ENCODE measurements at places on chromosomes 13 and 19.

DNA sequence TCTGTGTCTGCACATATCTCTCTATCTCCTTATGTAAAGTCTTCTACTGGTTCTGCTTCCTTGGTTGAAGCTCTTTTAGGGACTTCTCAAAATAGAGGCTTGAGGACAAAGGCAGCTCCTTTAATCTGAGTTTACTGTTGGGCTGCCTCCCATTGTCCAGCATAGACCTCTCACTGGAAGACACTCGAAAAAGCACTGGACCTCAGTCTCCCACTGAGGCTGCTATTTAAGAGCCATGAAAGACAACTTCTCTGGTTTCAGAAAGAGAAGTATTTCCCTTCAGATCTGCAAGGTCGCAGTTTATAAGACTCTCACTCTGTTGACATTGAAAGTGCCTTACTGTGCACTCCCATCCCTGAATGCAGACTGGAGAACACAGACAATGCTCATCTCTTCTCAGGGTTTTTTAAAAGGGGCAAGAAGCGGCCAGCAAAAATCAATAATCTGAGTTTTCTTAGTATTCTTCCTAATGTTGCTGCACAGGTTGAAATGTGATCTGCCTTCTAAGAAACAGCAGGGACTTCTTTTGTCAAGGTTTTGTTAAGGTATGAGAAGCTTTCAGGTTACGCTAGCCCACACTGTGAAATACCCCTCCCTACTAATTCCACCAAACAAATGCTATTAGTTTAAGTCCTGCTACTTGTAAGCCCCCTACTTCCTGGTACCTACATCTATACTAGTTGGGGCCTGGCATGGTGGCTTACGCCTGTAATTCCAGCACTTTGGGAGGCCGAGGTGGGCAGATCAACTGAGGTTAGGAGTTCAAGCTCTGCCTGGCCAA, 450.0 kb upstream of the SLC10A2 start:
- DNase-seq, result no peak

- no peak for DNase-seq
Observed at GRCh38 chr13:50712881-50713280, 130.6 kb downstream of the DLEU7 start.

GRCh38 chr13:43947897-43948458, 68.3 kb downstream of the LACC1 start:
- no peak for DNase-seq

DNA sequence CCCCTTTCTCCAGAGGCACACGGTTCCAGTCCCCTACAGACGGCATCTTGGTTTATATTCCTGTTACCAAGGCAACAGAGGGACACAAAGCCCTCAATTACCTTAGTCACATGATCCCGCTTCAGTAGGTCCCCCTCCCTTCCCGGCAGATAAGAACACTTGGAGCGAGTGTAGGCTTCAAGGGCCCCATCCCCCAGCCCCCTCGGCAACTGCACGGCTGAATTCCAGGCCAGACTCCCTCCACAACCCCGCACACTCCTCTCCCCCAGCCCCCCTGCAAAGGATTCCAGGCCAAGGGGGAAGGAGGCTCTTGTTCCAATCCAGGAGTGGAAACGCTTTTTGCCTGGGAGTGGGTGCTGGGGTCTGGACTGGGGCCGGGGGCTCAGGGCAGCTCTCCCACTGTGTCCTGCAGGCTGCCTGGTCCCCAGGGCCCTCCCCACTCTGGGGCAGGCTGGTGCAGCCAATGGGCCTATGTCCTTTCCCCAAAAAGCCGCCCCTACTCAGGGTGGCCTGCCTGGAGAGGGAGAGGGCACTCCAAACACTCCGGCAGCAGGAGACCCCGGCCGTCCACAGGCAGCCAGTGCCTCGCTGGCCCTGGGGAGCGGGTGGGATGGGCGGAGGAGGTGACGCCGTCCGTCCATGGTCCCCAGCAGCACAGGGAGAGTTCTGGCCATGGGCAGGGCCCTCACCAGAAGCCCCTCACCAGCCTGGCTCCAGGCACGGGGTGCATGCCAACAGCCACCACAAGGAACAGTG, 62.6 kb downstream of the MLLT1 start:
- no peak for DNase-seq

GRCh38 chr13:48094404-48094780, 512 bp downstream of the MED4 start:
- DNase-seq, result no peak

DNA sequence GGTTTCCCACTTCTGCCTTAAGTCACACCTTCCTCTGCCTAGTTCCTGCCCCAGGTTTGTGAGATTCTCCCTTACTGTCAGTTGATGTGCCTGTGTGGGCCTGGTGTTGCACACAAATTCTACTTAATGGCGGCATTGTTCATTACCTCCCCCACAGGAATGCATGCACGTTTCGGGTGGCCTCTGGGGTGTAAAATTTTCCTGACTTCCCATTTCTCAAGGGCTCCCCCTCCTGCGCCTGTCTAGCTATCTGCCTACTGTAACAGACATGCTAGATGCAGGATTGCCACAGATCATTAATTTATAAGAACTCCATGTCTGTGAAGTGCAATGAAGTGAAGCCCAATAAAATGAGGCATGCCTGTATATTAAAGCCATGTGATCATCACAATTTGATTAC, 1466.3 kb downstream of the PCDH9 start:
- no peak for DNase-seq

DNA sequence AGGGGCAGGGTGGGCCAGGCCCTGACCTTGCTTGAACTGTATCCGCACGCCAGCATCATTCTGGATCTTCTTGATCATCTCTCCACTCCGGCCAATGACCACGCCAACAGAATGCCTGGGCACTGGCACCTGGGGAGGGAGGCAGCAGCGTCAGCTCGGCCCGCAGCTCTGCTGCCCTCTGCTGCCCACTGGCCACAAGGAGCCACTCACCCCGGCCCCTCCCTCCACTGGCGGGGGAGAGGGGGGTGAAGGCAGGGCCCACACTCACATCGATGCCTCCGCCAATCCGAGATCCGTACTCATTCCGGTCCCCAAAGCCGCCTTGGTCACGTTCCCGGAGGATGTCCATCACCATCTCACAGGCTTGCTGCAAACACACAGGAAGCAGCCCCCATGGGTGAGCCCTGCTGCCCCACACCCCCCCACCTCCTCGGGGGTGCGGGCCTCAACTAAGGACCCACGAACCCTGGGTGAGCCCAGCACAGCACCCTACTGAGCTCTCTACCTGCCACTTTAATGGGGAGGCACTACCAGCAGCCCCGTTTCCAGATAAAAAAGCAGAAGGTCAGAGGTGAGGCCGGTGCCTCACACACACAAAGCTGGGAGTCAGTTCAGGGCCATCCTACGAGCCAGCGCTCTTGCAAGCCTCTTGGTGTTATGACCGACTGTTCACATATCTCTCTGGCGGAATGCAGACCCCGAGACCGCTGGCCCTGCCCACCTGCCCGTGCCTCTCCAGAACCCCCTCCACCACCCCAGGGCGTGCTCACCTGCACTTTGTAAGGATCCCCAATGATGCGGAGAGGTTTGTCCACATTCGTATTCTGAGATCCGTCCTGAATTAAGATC, 6.7 kb downstream of the KHSRP start:
- DNase-seq, result no peak

DNA sequence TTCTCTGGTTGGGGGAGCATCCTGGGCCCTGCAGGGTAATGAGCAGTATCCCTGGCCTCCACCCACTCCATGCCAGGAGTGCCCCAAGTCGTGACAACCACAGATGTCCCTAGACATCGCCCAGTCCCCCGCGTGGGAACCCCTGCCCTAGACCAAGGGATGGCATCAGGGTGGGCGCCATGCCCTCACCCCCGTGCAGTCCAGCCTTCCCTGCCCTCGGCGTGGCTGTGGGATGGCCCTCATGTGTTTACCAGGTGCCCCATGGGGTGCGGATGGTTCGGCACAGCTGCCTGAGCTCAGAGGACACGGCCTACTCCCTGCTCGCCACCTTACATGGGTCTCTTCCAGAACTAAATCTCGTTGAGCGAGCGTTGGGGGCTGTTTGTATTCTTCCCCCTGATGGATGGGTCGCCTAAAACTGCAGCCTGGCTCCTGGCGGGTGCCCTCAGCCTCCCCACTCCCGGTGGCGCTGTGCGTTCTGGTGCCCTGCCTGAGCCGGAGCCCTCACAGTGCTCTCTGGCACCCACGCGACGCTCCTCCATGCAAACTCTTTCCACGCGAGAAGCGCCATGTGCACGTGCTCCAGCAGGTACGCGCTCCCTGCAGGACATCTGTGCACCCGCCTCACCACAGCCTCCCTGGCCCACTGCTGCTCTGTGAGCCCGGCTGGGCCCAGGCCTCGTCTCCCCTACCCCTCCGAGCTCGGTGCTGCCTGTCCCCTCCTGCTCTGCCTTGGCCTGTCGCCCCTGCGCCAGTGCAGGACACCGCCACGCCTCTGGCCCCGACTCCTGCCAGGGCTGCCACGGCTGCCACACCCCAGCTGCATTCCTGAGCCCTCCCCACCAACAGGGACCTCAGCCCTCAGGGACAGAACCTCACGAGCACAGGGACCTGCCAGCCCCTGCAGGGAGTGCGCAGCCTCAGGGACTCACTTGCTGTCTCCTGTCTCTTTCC, 145.0 kb downstream of the KDM4B start:
- no peak for DNase-seq

DNA sequence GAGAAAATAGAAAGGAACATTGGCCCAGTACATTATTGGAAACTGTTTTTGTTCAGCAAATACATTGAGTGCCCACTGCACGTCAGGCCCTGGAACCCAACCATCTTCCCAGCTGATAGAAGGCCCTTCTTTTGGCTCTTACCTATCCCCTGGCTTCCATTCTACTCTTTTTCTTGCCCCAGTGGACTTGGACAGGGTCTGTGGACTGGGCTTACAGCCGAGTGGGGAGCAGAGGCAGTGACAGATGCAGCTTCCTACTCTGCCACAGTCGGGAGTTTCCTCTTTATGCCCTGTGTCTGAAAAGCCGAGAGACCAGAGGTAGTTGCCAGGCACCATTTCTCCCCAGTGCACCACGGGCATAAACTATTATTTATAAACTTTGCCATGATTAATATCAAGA, 70.4 kb downstream of the ARHGAP35 start:
- DNase-seq, result no peak

DNA sequence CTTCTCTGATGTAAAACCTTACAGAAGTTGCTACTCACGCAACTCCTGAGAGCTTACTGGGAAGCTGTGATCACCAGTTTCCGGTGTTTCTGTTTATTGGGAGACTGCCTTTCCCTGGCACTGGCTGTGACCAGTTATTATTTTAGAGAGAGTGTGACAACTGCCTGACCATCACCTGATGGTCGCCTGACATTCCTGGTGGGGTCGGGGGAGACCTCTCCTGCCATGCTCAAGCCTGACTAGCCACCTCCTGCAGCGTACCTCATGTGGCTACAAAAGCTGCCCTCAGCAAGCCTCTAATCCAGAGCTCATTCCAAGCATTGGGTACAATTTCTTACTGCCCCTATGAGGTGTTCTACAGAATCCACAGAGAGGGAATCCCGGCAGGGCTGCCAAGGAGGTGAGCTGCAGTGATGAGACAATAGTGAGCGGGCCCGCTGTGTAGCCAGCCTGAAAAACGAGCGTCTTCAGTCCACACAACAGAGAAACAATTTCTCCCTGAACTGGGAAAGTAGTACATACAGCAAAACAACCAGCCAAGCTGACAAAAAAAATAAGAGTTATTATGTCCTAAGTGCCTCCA, 28.7 kb downstream of the GJA3 start:
- DNase-seq, result no peak

GRCh38 chr13:98490866-98491265, 86.0 kb downstream of the STK24 start:
- DNase-seq, result no peak

DNA sequence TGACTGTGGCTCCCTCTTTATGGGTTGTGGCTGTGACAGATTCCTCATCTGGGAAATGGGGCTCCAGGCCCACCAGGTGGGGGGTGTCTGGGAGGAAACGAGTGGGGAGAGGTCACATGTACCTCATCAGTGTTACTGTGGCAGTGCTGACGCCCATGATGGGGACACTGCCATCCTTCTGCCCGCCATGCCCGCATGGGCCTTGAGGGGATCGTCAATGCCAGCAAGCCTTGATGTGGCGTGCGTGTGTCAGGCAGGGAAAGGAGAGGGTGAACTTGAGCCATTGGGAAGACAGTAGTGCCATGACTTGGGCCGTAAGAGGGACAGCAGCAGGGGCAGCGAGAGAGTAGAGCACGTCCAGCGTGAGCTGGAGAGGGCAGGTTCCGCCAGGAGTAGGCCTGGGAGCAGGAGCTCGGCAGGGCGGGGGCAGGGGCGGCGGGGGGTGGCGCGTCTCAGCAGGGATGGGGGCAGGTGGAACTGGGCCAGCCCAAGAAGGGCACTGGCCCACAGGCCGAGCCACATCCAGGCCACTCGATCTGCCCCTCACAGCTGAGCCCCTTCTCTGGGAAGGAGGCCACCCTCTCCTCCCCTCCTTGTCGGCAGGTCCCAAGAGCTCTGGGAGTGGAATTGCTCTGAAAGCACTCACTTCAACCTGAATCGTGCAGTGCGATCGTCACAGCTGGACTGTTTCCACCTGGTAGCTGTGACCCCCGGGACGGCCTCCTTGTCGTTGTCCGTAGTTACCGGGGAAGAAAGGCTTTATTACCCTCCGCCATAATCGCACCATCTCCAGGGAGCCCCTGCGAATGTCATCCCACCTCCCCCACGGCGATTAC, 9.9 kb downstream of the KLHL26 start:
- no peak for DNase-seq
